ENCODE measurements at places on chromosomes 1 and 21. TPM values are rescaled to one million over a fixed set of nuclear protein-coding genes. Genes with fewer than 3 reads are reported as not detected.
A peak's percentile ranks its signal among the peaks of the same experiment; 100 is the strongest.

DNA sequence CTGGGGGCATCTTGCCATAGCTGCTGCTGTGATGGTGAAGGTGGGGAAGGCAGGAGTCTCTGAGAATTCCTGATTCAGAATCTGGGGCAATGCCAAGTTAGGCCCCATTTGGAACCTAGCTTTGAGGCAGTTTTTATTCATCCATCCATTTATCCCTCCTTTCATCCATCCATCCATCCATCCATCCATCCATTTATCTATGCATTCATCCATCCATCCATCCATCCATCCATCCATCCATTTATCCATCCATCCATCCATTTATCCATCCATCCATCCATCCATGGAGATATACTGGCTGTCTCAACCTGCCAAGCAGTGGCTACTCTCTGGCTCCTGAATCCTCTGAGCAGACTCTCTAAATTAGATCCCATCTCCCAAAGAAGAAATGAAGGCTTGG, 83.1 kb downstream of the PRDM16 start:
- H3K27me3 ChIP-seq = no peaks in the 10 kb centered on the region
- no peak overlapping the region for H3K4me3 ChIP-seq
- H3K27ac ChIP-seq = no peak overlapping the region
- DNase-seq = no peak
- H3K36me3 ChIP-seq = no peaks in the 10 kb centered on the region

DNA sequence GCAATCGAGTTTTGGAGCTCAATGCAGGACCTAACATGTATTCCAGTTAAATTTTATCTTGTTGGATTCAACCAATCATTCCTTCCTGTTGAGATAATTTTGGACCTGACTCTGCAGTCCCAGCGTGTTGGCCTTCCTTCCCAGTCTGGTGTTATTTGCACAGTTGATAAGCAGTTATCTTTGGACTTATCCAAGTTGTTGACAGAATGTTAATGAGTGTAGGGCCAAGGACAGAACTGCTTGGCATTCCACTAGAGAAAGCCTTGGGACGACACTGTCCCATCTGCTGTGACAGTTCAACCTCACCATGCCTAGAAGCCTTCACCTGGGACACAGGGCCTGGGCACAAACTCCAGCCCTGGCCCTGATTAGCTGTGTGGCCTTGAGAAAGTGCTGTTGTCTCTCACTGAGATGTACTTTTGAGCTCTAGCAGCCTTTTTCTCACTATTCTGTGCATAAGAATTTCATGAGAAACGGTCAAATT, 104.1 kb upstream of the SLC25A33 start:
- no peak overlapping the region for H3K4me3 ChIP-seq
- DNase-seq = no peak
- H3K4me1 ChIP-seq = peaks cover 54% of the 10 kb centered on the region
- H3K27ac ChIP-seq = peak overlapping the region; percentile 60
- H3K27me3 ChIP-seq = no peaks in the 10 kb centered on the region

DNA sequence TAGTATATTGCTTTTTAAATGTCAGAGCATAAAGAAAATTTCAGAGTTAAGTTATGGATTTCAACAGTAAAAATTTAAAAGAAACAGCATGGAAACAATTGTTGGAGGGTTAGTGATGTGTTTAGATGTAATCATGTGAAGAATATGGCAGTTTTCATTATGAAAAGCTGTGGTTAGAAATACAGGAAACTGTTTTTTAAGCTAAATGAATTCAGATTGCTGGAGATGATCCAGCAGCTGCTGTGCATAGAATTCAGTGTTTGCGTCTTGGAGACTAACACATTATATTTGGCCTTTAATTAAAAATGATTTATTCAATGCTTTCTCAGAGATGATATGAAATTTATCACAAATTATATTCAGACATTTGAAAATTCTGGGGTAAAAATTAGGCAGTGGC, 273.6 kb upstream of the LRRC7 start:
- H3K27me3 ChIP-seq = no peaks in the 10 kb centered on the region
- no peaks in the 10 kb centered on the region for H3K4me1 ChIP-seq

DNA sequence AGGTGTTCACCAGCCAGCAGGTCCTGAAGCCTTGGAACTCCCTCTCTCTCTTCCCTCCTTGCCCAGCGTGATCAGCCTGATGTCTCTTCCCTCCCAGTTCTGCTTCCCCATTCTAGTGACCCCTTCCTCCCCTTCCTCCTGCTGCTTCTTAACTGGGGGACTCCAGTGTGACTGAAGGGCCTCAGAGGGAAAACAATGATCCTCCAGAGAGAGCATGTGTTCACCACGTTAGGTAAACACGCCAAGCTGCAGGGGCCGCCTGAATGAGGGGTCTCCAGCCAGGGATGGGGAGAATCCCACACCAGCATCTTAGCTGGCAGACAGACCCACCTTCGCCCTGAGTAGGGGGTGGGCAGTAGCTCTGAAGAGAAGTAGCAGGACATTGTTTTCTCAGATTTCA, 124.8 kb downstream of the TMEM53 start:
- no peaks in the 10 kb centered on the region for H3K4me1 ChIP-seq
- no peak for DNase-seq
- H3K27me3 ChIP-seq = no peaks in the 10 kb centered on the region
- H3K27ac ChIP-seq = no peak overlapping the region
- no peaks in the 10 kb centered on the region for H3K36me3 ChIP-seq

GRCh38 chr1:62425041-62425440, 11.8 kb upstream of the USP1 start:
- no peaks in the 10 kb centered on the region for H3K4me1 ChIP-seq
- no peaks in the 10 kb centered on the region for H3K36me3 ChIP-seq
- no peaks in the 10 kb centered on the region for H3K27me3 ChIP-seq
- no peak for DNase-seq
- no peak overlapping the region for H3K4me3 ChIP-seq

GRCh38 chr1:222543817-222544216, 4.1 kb downstream of the HHIPL2 start:
- no peak overlapping the region for H3K27ac ChIP-seq
- H3K27me3 ChIP-seq = no peaks in the 10 kb centered on the region
- H3K36me3 ChIP-seq = no peaks in the 10 kb centered on the region
- no peak for DNase-seq
- H3K4me1 ChIP-seq = peaks cover 5% of the 10 kb centered on the region
- no peak overlapping the region for H3K4me3 ChIP-seq

- DNase-seq = no peak
- peaks cover 47% of the 10 kb centered on the region for H3K4me1 ChIP-seq
- H3K36me3 ChIP-seq = no peaks in the 10 kb centered on the region
- H3K4me3 ChIP-seq = peak overlapping the region; percentile 66
- peak overlapping the region; percentile 81 for H3K27ac ChIP-seq
Measured at GRCh38 chr1:227729144-227729880, 5.8 kb downstream of the JMJD4 start.

- DNase-seq = no peak
- no peaks in the 10 kb centered on the region for H3K4me1 ChIP-seq
- no peak overlapping the region for H3K4me3 ChIP-seq
Measured at GRCh38 chr1:19177811-19178210, 32.3 kb downstream of the UBR4 start.

- no peak for DNase-seq
- no peak overlapping the region for H3K4me3 ChIP-seq
- no peak overlapping the region for H3K27ac ChIP-seq
- H3K36me3 ChIP-seq = no peaks in the 10 kb centered on the region
Measured at GRCh38 chr1:222224156-222224555, 323.7 kb downstream of the HHIPL2 start.

- peaks cover 5% of the 10 kb centered on the region for H3K4me1 ChIP-seq
- no peak for DNase-seq
- H3K36me3 ChIP-seq = no peaks in the 10 kb centered on the region
Measured at GRCh38 chr1:3910857-3911845, 11.1 kb upstream of the C1orf174 start.

GRCh38 chr21:31660259-31660565, 719 bp downstream of the SOD1 start:
- H3K27ac ChIP-seq = peak overlapping the region; percentile 83
- no peaks in the 10 kb centered on the region for H3K27me3 ChIP-seq
- peaks cover 61% of the 10 kb centered on the region for H3K4me1 ChIP-seq

DNA sequence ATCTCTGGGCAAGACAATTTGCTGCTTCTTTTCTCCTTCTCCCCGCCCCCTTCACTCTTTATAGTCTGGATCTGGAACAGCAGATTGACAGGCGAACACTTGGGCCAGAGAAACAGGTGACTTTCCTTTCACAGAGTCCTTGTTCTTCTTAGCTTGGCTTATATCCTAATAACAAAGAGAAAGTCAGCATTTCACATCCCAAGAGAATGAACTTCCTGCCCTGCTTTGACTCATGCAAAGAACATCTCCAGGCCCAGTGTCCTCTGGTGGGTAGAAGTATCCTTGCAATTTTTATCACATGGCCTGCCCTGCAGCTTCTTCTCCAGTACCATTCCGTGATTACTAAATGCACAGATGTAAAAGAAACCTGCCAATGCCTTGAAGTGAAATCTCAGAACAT, 764.4 kb downstream of the ADGRL2 start:
- H3K27ac ChIP-seq = no peak overlapping the region
- no peak for DNase-seq
- no peak overlapping the region for H3K4me3 ChIP-seq
- H3K36me3 ChIP-seq = no peaks in the 10 kb centered on the region

DNA sequence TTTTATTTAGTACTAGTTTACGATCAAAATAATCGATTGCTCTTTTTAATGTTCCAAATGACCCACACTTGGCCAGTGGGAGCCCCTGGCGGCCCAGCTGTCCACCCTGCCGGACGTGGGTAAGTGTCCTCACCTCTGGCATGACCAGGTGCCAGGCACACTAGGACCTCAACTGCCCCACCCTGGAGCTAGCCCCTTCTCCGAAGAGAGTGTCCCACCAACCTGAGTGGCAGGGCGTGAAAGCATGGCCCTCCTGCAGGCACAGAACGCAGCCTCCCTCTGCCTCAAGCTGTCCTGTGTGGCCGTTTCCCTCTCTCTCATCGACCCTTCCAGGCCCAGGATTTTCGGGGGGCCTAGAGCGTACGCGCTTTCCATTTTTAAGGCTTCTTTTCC, 32.9 kb upstream of the AGPAT3 start:
- no peaks in the 10 kb centered on the region for H3K4me1 ChIP-seq
- no peak overlapping the region for H3K4me3 ChIP-seq
- H3K27me3 ChIP-seq = no peaks in the 10 kb centered on the region
- H3K36me3 ChIP-seq = no peaks in the 10 kb centered on the region
- H3K27ac ChIP-seq = no peak overlapping the region

DNA sequence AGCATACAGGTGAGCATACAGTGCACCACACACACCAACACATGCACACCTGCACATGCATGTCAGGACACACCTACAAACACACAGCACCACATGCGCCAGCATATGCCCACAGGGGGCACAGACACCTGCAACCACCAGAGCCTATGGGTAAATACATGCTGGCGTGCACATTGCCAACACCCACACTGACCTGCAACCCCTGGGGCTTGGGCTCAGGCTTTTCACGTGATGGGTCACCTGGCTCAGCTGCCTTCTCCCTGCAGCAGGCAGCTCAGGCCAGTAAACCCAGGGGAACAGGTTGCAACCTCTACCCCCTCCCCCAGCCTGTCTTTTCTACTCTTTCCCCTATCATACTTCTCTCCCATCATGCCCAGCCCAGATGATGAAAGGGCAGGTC, 8.1 kb downstream of the CD247 start:
- no peak for DNase-seq
- H3K27ac ChIP-seq = no peak overlapping the region
- no peak overlapping the region for H3K4me3 ChIP-seq
- H3K36me3 ChIP-seq = no peaks in the 10 kb centered on the region

DNA sequence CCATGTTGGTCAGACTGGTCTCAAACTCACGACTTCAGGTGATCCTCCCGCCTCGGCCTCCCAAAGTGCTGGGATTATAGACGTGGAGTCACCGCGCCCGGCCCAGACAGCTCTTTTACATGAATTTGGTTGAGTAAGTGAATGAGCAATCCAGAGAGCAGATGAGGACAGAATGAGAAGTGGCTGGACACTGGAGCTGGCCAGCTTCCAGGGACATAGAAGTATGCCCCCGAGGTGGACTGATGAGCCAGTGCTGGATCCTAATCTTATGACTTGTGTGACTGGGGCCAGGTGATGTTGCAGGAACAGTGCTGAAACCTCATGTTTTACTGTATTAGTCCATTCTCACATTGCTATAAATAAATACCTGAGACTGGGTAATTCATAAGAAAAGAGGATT, 35.9 kb upstream of the KANK4 start:
- DNase-seq = no peak
- no peak overlapping the region for H3K4me3 ChIP-seq
- no peaks in the 10 kb centered on the region for H3K4me1 ChIP-seq
- no peaks in the 10 kb centered on the region for H3K36me3 ChIP-seq
- no peak overlapping the region for H3K27ac ChIP-seq

- DNase-seq = no peak
- H3K36me3 ChIP-seq = no peaks in the 10 kb centered on the region
- no peak overlapping the region for H3K27ac ChIP-seq
- no peak overlapping the region for H3K4me3 ChIP-seq
- no peaks in the 10 kb centered on the region for H3K4me1 ChIP-seq
- no peaks in the 10 kb centered on the region for H3K27me3 ChIP-seq
Measured at GRCh38 chr1:179195376-179195775, 34.1 kb downstream of the ABL2 start.

DNA sequence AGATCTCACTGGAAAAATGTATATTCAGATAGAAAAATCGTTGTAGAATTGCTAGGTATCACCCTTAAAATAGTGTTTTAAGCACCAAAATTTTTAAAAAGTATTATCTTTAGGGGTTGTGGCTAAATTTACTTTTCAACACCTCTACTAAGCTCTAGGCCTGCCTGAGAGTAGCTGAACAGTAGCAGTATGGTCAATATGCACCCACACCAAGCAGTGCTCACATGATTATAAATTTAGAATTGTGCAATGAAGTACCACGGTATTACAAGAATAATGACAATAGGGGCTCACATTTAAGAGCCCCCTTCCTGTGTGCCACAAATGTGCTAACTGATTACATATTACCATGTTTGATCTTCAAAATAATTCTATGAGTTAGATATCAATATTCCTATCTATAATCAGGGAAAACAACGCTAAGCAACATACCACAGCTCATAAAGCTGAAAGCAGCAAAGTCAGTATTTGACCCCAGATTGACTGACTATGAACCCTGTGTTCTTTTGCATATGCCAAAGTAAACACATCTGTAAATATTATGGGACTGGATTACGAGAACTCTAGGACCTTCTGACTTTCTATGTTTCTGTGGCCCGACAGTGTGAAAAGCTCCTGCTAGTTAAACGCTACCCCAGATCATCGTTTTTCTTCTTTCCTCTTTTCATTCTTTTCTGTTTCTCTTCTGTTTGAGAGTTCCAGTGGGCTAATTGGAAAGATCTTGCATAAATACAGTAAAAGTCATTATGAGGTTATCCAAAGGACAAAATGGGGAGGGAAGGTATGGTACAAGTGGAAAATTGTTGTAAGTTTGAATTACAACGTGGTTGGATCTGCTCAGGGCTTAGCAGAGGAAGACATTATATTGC, 201.1 kb upstream of the C1orf87 start:
- H3K27me3 ChIP-seq = no peaks in the 10 kb centered on the region
- H3K4me1 ChIP-seq = no peaks in the 10 kb centered on the region
- H3K4me3 ChIP-seq = no peak overlapping the region
- DNase-seq = no peak
- H3K36me3 ChIP-seq = no peaks in the 10 kb centered on the region

FOXO6 gene
- 1.7 TPM for total RNA-seq

AGT gene
- total RNA-seq = 9.6 TPM

RSRP1 gene
- 163 TPM for total RNA-seq

TGFB2 gene
- 16.9 TPM for total RNA-seq

HSD3B2 gene
- total RNA-seq = 10.1 TPM

RGS16 gene
- 1.2 TPM for total RNA-seq

SLC44A5 gene
- 1.2 TPM for total RNA-seq

MMEL1 gene
- 4.4 TPM for total RNA-seq

HSF2BP gene
- 2.7 TPM for total RNA-seq

DUSP23 gene
- total RNA-seq = 106 TPM

KCNE2 gene
- not detected for total RNA-seq

GUCA2A gene
- not detected for total RNA-seq

Data from vagina (tissue), 2 donors.